ENCODE measurements at places on chromosomes 3 and 15.

DNA sequence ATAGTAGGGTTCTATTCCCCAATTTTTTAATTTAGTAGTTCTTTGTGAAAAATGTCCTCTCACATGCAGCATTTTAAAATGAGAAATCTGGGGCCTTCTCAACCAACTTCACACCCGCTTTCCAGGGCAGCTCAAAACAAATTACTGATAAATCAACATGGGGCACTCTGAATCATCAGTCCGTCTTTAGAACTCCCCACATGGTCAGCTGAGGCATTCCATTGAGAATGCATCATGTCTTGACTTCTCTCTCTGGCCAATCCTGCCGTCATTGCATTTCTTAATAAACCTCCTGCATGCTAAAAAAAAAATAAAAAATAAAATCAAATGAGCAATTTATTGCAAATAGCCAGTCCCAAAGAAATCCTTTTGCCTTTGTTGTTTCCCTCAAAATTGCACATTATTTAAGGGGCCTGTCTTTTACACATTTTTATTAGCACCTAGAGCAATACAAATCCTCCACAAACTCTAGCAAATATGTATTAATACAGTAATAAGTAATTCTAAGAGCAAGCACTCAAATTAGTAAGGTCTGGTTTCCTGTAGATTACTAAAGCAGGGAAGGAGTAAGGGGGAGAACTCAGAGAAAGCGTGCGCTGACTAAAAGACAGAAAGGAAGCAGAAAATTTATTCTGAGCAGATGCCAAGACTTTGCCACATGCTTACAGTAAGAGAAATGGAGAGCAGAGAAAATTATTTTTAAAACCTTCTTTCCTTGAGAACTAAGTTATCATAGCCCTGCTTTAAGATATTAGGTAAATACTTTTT, 175.7 kb downstream of the TNIK start:
- DNase-seq, result no peak

DNA sequence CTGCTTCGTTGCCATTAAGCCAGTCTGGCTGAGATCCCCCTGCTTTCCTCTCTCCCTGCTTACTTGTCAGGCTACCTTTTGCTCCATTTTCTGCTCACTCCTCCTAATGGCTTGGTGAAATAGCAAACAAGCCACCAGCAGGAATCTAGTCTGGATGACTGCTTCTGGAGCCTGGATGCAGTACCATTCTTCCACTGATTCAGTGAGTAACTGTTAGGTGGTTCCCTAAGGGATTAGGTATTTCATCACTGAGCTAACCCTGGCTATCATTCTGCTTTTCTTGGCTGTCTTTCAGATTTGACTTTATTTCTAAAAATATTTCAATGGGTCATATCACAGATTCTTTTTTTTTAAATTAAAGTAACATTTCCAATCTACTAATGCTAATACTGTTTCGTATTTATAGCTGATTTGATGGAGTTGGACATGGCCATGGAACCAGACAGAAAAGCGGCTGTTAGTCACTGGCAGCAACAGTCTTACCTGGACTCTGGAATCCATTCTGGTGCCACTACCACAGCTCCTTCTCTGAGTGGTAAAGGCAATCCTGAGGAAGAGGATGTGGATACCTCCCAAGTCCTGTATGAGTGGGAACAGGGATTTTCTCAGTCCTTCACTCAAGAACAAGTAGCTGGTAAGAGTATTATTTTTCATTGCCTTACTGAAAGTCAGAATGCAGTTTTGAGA, 25.0 kb downstream of the CTNNB1 start:
- DNase-seq, result no peak

GRCh38 chr3:160956785-160957184, 148.4 kb downstream of the B3GALNT1 start:
- no peak for DNase-seq

DNA sequence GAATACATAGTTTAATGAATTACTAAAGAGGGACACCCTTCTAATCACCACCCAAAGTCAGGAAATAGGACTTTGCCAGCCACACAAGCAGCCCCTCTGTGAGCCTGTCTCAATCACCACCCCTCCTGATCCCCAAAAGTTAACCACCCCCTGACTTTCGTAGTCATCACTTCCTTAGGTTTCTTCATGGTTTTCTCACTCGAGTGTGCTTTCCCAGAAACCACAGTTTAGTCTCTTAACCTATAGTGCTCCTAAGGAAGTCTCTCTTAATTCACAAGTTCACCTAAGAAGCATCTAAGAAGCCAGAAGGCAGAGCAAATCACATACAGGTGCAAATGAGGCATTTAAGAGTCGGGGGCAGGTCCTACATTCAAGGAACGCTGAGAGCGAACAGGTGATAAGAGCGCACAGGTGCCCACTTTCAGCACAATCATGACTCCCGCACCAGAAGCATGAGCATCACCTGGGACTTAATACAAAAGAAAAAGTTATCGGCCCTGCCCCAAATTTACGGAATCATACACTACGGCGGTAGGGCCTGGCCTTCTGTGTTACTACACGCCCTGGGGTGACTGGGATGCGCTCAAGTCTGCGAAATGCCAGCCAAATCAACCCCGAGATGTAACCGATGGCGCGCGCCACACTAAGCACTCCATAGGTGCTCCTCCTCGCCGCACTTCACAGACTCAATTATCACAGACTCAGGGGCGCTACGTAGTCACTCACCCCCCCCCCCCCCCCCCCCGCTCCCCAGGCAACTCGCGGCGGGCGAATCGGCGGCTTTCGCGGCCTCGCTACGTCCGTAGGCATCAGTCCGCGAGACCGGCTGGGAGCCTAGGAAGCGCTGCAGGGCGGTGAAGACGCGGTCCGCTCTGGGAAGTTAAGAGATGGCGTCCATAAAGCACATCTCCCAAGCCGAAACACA, 815 bp downstream of the ULK4 start:
- peak; percentile 61 for DNase-seq

DNA sequence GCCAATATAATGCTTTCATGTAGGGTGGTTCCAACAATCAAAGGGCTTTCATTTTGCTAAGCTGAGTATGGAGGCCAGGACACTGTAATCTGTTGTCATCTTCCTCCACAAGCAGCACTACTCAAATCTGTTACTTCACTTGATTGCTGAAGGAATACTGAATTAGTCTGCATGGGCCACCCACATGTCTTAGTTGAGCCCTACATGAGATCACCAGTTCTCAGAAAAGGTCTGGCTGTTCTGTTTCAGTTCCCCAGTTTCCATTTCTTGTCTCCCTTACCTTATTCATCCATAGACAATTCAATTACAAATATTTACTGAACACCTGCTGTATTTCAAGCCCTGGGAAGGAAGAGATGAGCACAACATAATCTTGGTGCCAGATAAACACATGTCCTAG, 119.2 kb downstream of the FHIT start:
- no peak for DNase-seq
